ENCODE measurements at places on chromosomes 1 and 21.
A peak's percentile ranks its signal among the peaks of the same experiment; 100 is the strongest.

DNA sequence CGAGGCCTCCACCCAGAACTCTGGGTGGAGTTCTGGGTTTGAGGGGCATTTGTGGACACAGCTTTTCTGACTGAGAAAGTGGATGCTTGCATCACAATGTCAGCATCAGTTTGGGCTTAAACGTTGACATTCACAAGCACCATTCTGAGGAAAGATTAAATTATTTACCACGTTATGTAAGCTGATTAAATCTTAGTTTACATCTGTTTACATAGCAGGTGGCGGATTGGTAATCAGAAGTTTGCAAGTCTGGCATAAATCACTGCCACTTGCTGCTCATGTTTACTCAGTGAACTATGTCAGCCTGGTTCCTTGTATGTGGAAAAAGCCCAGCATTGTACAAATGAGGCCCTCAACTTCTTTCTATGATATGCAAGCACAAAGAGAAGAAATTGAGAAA, 310.1 kb downstream of the PAPPA2 start:
- no peak for DNase-seq

GRCh38 chr1:20640183-20640597, 6.9 kb downstream of the PINK1 start:
- no peak for DNase-seq

GRCh38 chr1:247172996-247173395, 1.2 kb upstream of the ZNF124 start:
- DNase-seq = no peak

DNA sequence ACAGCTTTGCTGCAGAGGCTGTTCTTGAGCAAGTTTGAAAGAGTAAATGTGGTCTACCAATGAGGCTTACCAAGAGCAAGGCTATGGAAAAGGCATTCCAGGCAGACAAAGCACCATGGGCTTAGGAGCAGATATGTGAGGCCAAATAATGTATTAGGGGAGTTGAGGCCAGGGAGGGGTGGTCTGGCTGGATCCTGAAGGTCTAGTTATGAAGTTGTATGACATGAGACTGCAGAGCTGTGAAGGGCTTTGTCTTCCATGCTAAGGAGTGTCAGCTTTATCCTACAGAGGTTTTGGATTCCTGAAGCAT, 51.8 kb upstream of the TSPAN2 start:
- DNase-seq = no peak

GRCh38 chr21:37435120-37435519, 68.5 kb downstream of the DYRK1A start:
- DNase-seq = no peak

DNA sequence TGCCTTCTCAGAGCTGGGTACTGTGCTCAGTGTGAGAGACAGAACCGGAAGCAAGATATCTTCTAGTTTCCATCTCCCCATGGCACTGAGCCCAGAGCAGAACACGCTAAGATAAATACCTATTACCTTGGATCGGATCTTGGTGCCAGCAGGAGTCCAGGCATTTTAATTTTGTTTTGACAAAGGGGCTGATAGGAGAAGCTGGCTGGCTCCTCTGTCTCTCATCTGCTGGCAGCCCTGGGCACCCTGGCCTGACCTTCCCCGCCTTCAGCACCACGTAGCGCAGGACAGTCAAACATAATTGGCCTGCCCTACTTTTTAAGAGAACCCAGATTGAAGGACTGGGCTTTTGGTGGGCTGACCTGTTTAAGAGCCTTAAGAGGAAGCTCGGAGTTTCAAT, 160.7 kb upstream of the KLHDC7A start:
- no peak for DNase-seq

- DNase-seq = no peak
These were observed 28.7 kb downstream of the PTGFR start for GRCh38 chr1:78519446-78519845.

DNA sequence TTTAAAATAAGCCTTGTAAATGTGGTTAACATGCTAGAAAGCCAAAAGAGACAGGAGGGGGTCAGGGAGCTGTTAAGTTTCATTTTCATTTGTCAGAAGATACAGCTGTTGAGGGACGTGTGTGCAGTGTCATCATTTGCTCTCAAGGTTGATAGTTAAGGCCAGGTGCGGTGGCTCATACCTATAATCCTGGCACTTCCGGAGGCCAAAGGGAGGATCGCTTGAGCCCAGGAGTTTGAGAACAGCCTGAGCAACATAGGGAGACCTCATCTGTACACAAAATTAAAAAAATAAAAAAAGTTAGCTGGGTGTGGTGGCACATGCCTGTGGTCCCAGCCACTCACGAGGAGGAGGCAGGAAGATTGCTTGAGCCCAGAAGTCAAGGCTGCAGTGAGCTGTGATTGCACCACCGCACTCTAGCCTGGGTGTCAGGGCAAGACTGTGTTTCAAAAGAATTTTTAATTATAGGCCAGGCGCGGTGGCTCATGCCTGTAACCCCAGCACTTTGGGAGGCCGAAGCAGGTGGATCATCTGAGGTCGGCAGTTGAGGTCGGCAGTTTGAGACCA, 22.7 kb downstream of the ZBTB8OS start:
- no peak for DNase-seq

DNA sequence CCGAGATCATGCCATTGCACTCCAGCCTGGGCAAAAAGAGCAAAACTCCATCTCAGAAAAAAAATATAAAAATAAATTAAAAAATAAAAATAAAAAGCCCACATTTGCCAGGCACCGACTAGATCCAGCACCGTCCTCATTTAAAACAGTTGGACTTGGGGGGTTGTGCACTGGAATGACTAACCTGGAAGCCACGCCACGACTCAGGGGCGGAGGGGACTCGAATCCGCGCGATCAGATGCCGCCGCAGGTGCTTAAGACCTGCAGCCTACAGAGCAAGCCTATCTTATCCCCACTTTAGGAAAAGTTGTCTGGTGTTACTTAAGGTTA, 38.5 kb downstream of the ZBTB8OS start:
- no peak for DNase-seq

DNA sequence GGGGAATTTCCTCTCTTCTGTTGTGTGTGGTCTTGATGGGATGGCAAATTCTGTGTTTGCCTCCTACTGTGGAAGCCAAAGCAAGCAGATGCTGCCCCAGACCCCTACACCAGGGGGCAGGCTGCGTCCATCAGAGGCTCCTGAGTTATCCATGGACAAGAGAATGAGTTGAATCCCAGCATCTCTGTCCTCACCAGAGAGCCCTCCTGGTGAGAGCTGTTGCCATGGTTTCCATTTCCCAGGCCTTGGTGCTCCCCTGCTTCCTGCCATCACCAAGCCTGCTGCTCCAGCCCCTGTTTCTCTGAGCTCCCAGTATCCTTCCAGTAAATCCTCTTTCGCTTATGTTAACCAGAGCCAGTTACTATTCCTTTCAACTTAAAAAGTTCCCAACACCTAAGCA, 20.4 kb upstream of the GNG12 start:
- DNase-seq = peak; percentile 47

- no peak for DNase-seq
These were observed 13.9 kb downstream of the AKR7A3 start for GRCh38 chr1:19274636-19275035.

DNA sequence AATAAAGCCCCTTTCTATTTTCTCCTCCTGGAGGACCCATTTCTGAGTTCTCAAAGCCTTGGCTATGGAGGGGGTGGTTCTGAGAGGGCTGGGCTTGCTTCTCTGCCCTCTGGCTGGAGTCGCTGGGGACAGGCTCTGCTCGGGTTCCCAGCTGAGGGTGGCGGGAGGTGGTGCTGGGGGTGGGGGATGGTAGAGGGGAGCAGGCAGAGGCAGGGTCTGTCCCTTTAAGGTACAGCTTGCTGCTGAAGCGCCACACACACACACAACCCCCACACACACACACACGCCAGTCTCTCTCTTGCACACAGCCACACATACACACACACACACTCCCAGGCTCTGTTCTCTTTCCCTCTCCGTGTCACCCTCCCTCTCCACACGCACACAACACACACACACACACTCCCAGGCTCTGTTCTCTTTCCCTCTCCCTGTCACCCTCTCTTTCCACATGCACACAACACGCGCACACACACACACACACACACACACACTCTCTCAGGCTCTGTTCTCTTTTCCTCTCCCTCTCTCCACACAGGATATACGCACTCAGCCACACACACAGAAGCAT, 69.8 kb upstream of the SSBP3 start:
- no peak for DNase-seq

DNA sequence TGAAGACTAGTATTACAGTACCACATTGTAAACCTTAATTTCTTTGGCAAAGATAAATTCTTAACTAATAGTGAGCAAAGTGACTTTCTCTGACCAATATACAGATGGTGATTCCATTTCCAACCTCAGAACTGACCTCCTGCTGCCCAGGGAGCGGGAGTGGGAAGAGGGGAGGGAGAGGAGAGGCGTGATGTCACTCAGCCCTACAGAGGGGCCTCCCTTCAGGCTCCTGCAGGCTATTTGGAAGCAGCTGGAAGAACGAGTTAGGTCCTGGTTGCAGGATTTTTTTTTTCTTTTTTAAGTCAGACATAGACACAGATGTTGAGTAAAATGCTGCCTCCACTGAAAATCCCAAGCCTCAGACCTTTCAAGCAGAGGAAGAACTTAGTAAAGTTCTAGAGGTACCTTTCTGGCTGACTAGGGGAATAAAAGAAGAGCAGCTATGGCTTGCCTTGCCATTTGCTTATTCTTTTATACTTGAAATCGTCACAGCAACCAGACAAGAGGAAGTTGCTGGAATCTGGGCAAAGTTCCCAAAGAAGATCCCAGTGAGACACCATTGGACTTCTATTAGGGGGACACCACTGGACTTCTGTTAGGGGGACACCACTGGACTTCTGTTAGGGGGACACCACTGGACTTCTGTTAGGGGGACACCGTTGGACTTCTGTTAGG, 54.5 kb downstream of the EXO1 start:
- no peak for DNase-seq

DNA sequence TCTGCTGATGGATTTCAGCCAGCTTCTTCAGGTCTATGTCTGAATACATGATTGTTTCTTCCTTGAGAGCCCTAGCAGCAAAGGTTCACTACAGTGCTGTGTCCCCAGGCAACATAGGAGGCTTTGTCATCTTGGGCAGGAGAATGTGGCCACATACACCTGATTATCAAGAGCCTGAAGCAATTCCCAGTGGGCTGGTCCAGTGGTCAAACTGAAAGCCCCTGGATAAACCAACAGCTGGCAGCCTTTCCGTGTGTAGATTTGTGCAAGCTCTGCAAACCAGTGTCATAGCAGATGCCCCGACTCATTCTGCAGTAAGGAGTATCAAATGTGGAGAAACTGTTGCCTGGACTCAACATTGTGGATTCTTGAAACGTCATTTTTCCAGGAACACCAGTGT, 2.3 kb upstream of the GIPC2 start:
- DNase-seq = no peak

DNA sequence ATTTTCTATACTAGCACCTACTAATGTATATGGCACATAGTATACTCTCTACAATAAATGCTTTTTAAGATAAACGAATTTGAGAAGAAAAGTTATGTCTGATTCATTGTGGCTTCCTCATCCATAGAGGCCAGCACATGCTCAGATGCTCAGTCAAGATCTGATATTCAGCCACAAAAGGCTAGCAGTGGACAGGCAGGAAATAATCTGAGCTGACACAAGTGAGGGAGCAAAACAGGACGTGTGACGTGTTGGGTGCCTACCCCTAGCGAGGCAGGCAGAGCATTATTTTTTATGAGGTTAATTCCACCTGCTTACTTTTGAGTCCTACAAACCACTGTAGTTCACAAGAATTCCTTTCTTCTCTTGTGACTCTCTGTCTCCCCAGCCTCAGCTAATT, 550.9 kb downstream of the SMYD3 start:
- DNase-seq = no peak

DNA sequence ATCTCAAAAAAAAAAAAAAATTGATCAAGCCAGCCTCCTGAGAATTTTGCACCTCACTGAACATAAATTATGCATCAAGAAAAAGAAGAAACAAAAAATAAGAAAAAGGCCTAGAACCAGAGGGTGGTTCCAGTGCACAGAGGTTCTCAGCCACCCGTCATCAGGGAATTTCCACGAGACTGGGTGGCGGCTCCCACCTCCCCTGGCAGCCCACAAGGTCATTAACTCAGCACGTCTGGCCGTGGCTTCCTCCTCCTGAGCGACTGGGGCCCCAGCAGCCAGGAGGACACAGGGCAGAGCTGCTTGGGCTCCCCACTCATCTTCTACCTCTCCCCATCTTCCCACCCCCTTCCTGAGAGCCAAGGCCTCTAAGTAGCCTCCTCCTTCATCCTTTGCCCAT, 15.7 kb upstream of the TMEM51 start:
- no peak for DNase-seq

DNA sequence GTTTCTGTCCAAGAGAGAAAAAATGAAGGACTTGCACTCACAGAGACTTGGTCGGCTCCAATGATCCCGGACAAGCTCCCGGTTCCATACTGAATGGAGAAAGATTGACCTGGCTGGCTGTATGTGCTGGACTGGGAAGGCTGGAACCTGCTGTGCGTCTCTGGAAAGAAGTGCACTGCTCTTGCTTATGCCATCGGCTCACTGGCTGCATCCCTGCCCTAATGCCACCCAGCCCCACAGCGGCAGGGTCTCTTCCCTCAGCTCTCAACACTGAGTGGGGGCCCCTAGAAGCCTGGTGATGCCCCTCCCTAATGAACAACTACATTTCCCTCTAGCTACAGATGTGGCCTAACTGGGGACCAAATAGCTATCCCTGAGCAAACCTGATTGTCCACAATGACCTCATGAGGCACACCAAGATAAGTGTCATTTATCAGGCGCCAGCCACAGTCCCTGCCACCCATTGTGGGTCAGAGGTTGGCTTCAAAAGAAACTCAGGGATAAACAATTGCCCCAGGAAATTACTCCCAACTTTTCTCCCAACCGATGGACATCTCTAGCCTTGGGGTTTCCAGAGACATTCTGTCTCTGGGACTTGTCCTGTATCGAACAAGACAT, 2.6 kb downstream of the CTSE start:
- no peak for DNase-seq

- DNase-seq = no peak
These were observed 7.9 kb upstream of the AMPD1 start for GRCh38 chr1:114703242-114703641.

DNA sequence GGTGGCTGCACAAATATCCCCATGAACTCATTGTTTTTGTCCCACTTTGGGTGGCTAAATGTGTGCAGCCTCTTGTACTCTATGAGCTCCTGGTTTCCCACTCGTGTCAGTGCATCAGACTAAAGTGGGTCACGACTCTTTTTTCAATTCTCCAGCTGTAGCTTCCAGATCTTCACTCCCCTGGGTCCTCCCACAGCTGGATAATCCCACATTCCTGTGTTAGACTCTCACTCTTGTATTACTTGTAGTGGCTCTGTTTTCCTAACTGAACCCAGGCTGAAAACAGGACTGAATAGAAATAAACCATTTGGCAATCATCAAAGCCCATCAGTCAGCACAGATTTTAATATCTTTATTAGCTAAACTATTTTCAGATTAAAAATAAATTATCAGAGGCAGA, 60.4 kb downstream of the UBE2U start:
- DNase-seq = no peak

GRCh38 chr1:239833723-239834122, 258.0 kb upstream of the FMN2 start:
- DNase-seq = no peak

DNA sequence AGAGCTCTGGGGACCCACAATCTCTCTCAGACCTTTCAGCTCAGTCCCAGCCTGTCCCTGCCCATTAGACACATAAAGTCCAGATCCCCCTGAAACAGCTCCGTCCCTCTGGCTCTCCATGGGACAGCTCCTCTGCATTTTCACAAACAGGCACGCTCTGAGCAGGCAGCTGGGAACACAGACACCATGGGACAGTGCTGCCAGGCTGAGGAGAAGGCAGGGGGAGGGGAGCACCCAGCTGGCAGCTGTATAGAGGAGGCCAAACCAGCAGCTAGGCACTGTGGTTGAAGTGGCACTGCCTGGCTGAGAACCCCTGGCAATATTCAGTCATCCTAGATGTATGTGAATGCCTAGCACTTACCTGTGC, 2.0 kb downstream of the TMEM63A start:
- peak; percentile 21 for DNase-seq

GRCh38 chr1:38071312-38072256, 25.0 kb upstream of the POU3F1 start:
- DNase-seq = no peak

All from NCI-H2107 (cell line).